ENCODE measurements at places on chromosomes 3 and 15. TPM values are rescaled to one million over a fixed set of nuclear protein-coding genes. Genes with fewer than 3 reads are reported as not detected.

DNA sequence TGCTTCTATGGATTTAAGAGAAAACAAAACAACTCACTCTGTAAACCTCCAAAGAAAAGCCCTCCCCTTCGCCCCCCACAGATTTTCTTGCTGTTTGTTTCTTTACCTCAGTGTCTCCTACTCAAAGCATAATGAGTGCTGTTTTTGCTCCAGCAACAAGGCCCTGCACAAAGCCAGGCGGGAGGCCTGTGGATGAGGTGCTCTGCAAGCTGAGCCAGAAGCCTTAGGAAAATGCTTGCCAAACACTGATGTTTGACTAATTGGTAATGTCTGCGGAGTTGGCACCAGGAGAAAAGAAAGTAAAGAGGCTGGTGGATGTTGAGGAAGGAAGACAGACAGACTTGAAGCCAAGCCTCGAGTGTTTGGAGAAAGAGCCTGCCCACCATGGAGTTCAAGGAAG, 99.7 kb downstream of the RARB start:
- H3K4me1 ChIP-seq = no peaks in the 10 kb centered on the region
- no peak overlapping the region for H3K4me3 ChIP-seq
- no peaks in the 10 kb centered on the region for H3K36me3 ChIP-seq
- DNase-seq = no peak
- no peaks in the 10 kb centered on the region for H3K27me3 ChIP-seq

The TRH gene
- not detected for total RNA-seq

The SCN11A gene
- 0.16 TPM for total RNA-seq

GRCh38 chr15:50238255-50238654, 27.3 kb downstream of the HDC start:
- H3K4me1 ChIP-seq = no peaks in the 10 kb centered on the region
- no peaks in the 10 kb centered on the region for H3K27me3 ChIP-seq
- H3K27ac ChIP-seq = no peak overlapping the region
- no peak for DNase-seq
